ENCODE measurements at places on chromosomes 1 and 21. TPM values are rescaled to one million over a fixed set of nuclear protein-coding genes. Genes with fewer than 3 reads are reported as not detected.

GRCh38 chr1:162710780-162711465, 78.7 kb downstream of the DDR2 start:
- peaks cover 15% of the 10 kb centered on the region for H3K27me3 ChIP-seq
- H3K27ac ChIP-seq = no peak overlapping the region
- no peak for DNase-seq
- H3K4me3 ChIP-seq = no peak overlapping the region

- no peak for DNase-seq
- H3K36me3 ChIP-seq = peaks cover 13% of the 10 kb centered on the region
- H3K4me1 ChIP-seq = peaks cover 11% of the 10 kb centered on the region
- no peak overlapping the region for H3K4me3 ChIP-seq
- H3K27ac ChIP-seq = no peak overlapping the region
These were observed 29.2 kb downstream of the SZT2 start for GRCh38 chr1:43418858-43419257.

DNA sequence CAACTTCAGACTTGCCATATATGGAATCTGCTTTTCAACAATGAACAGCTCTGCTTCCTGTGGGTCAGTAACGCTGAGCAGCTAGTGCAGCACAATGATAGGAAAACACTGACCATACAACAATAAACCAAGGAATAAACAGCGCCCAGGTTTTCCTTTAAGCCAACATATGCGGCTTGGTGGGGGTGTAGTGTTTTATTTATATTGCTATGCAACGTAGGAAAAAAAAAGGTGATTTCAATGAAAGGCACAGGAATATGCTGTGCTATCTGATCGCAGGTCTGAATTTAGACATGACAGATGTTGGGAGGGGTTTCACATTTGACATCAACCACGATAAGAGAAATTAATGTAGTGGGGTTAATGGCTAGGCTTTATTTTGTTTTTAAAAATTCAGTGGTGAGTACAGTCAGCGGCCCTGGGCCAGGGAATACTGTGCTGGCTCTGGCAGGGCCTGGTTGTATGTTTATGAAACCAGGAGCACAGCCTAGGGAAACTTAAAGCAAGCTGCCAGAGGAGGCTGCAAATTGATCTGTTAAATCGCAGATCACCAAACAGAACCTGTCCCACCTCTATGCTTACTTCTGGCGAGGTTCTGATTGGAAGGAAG, 4.3 kb downstream of the TSPAN2 start:
- no peaks in the 10 kb centered on the region for H3K27me3 ChIP-seq
- H3K27ac ChIP-seq = peak overlapping the region; percentile 89
- H3K4me3 ChIP-seq = peak overlapping the region; percentile 66
- H3K36me3 ChIP-seq = peaks cover 3% of the 10 kb centered on the region

DNA sequence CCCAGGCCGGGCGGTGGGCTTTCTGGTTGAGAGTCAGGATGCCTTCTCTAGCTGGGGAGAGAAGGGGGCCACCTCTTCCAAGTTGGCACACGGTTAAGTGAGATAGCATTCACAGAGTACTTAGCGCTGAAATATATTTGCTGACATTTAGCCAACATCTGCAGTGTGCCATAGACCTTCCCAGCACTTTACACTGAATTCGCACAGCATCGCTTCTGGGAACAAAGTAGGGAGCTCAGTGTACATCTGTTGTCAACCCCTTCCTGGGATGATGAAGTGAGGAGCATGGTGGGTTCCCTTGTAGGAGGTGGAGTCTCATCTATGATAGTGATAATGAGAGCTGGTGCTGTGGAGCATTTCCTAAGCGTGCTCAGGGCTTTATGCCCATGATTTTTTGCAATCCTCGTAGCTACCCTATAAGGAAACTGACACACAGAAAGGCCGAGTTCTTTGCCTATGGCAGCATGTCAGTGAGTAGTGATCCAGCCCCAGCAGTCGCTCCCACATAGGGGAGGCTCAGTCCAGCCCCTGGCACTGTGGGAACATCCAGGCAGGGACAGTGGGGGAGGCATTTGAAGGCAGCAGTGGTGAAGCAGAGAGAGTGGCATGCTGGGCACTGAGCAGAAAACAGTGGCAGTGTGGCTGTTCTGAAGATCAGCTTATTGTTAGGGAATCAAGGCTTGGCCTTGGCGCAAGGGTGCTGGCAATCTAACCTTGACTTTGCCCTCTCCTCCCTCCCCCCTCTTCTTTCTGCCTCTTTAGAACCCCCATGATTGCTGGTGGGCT, 176.2 kb downstream of the PGBD5 start:
- no peak for DNase-seq
- H3K27me3 ChIP-seq = no peaks in the 10 kb centered on the region
- no peak overlapping the region for H3K4me3 ChIP-seq
- peaks cover 5% of the 10 kb centered on the region for H3K4me1 ChIP-seq

DNA sequence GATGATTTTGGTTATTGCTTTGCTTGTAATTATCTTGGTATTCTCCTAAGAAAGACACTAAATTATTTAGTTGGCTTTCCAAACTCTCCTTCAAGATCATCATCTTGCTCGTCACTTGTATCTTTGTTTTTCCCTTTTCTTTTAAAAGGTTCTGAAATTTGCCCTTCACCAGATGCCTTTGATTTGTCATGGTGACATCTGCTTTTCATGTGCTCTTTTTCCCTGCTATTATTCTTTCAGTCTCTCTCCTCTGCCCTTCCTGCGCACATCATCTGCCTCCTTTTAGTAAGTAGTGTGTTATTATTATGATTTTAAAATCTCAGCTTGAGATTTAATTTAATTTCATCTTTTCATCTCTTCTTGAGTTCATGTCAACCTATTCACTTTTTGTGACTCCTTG, 92.1 kb downstream of the BACH1 start:
- H3K36me3 ChIP-seq = peaks cover 3% of the 10 kb centered on the region
- DNase-seq = no peak
- no peak overlapping the region for H3K27ac ChIP-seq
- no peak overlapping the region for H3K4me3 ChIP-seq
- no peaks in the 10 kb centered on the region for H3K27me3 ChIP-seq
- H3K4me1 ChIP-seq = peaks cover 3% of the 10 kb centered on the region

GRCh38 chr1:186518395-186518794, 57.5 kb upstream of the PDC start:
- H3K27ac ChIP-seq = no peak overlapping the region
- no peak for DNase-seq
- H3K27me3 ChIP-seq = no peaks in the 10 kb centered on the region
- H3K4me3 ChIP-seq = no peak overlapping the region
- no peaks in the 10 kb centered on the region for H3K4me1 ChIP-seq

GRCh38 chr21:43771698-43772424, 4.2 kb downstream of the CSTB start:
- no peak overlapping the region for H3K27ac ChIP-seq
- H3K4me1 ChIP-seq = peaks cover 21% of the 10 kb centered on the region
- no peak overlapping the region for H3K4me3 ChIP-seq
- DNase-seq = no peak

NT5C1A gene
- 0.70 TPM for total RNA-seq

SLC9C2 gene
- total RNA-seq = not detected
